ENCODE measurements at places on chromosomes 1 and 21.
A peak's percentile ranks its signal among the peaks of the same experiment; 100 is the strongest.

- peaks cover 47% of the 10 kb centered on the region for H3K36me3 ChIP-seq
- H3K27me3 ChIP-seq, result no peaks in the 10 kb centered on the region
- H3K4me3 ChIP-seq, result peak within 1 kb of the TSS; percentile 90
- DNase-seq, result peak; percentile 98
These were observed at the start of gene SDCCAG8 for GRCh38 chr1:243255791-243256512. TSS of gene SDCCAG8 (plus strand) at chr1:243256041. CDS start at chr1:243256174, 133 bp downstream.

GRCh38 chr1:15684468-15685291 lies 560 bp downstream of the PLEKHM2 start:
- peak; percentile 29 for DNase-seq
- H3K4me1 ChIP-seq, result no peaks in the 10 kb centered on the region
- peaks cover 27% of the 10 kb centered on the region for H3K36me3 ChIP-seq
- H3K27me3 ChIP-seq, result no peaks in the 10 kb centered on the region
- H3K4me3 ChIP-seq, result peak overlapping the region; percentile 79
- no peak overlapping the region for H3K27ac ChIP-seq

GRCh38 chr1:96365596-96366390 lies 355.8 kb upstream of the PTBP2 start:
- DNase-seq, result no peak
- peaks cover 44% of the 10 kb centered on the region for H3K4me1 ChIP-seq
- H3K36me3 ChIP-seq, result peaks cover 6% of the 10 kb centered on the region

GRCh38 chr1:201114245-201115131 lies 2.3 kb upstream of the CACNA1S start:
- peaks cover 14% of the 10 kb centered on the region for H3K36me3 ChIP-seq
- DNase-seq, result peak; percentile 95
- H3K4me1 ChIP-seq, result no peaks in the 10 kb centered on the region
- H3K27me3 ChIP-seq, result peaks cover 80% of the 10 kb centered on the region
- peak overlapping the region; percentile 90 for H3K4me3 ChIP-seq
